ENCODE measurements at places on chromosomes 13 and 19.

DNA sequence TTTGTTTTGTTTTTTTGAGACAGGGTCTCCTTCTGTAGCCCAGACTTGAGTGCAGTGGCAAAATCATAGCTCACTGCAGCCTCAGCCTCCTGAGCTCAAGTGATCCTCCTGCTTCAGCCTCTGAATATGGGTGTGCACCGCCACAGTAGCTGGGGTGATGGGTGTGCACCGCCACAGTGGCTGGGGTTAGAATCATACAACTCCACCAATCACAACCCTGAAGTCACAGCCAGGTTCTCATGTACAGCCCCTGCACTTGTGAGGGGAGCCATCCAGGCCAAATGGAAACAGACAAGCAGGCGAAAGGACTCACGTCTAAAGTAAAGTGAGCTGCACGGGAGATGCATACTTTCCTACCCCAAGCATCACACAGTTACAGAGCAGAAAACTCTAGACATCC, 63.1 kb upstream of the RANBP3 start:
- no peak for DNase-seq

DNA sequence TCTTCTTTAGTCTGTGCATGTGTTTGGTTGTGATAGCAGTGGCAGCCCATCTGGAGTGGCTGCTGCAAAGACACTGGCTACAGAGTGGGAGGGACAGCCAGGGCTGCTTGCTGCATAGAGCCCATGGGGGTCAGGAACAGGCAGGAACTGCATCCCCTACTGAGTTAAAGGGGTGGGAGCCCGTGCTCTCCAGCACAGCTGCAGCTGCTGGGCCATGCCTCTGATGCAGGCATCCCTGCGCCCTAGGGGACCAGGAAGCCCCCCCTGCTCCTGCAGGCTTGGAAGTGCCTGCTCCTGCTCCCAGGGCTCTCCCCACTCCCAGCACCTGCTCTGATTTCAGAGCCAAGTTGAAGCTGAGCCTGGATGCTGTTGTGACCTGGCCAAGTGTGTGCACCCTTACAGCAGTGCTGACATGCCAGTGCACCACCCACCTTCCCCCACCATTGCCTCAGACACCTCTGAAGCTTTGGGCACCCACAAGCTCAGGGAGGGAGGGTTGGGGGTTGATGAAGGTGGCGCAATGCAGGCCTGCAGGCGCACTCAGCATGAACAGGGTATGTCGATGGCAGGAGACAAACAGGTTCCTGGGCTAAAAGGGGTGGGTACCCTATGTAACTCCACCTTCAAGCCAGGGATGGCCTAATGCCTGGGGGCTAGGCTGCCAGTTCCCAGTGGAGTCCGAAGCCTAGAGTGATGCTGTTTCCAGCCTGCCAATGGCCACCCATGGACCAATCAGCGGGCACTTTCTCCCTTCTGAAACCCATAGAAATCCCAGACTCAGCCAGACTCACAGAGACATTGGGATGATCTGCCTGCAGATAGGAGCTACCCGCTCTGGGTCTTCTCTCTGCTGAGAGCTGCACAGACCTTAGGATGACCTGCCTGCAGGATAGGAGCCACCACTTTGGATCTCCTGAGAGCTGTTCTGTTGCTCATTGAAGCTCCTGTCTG, 919.9 kb upstream of the MIR17HG start:
- no peak for DNase-seq

- DNase-seq = no peak
These were observed 92.7 kb downstream of the AKAP11 start for GRCh38 chr13:42364613-42365000.

GRCh38 chr13:105627270-105627669, 908.2 kb downstream of the EFNB2 start:
- no peak for DNase-seq

- no peak for DNase-seq
These were observed 31.2 kb downstream of the ZNF790 start for GRCh38 chr19:36807029-36807428.

DNA sequence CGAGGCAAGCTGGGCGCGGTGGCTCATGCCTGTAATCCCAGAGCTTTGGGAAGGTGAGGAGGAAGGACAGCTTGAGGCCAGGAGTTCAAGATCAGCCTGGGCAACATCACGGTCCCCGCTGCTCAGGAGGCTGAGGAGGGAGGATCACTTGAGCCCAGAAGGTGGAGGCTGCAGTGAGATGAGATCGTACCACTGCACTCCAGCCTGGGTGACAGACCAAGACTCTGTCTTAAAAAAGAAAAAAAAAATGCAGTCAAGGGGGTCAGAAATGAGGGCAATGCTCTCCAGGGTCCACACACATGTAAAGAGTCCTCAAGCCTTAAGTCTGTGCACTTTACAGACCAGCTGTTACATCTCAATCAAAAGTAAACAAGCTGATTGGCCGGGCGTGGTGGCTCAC, 8.5 kb downstream of the R3HDM4 start:
- DNase-seq = no peak

DNA sequence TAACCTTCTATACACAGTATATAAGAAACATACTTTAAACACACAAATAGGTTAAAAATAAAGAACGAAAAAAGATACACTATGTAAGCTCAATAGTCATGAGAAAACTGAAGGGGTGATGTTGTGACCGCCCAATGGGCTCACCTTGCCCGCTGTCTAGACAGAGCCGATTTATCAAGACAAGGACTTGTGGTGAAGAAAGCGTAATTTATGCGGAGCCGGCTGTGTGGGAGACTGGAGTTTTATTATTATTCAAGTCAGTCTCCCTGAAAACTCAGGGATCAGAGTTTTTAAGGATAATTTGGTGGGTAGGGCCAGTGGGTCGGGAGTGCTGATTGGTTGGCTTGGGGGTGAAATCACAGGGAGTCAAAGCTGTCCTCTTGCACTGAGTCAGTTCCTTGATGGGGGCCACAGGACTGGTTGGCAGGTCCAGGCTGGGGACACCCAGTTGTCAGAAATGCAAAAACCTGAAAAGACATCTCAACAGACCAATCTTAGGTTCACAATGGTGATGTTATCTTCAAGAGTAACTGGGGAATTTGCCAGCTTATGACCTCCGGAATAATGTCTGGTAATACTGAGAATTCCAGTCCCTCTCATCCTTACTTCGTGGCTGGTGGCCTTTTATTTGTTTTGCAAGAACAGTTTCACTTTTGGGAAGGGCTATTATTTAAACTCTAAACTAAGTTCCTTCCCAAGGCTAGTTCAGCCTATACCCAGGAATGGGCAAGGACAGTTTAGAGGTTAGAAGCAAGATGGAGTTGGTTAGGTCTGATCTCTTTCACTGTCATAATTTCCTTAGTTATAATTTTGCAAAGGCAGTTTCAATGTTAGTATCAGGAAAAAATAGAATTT, 96.6 kb downstream of the UBL3 start:
- no peak for DNase-seq

- no peak for DNase-seq
These were observed 157.9 kb downstream of the UQCRFS1 start for GRCh38 chr19:29054886-29055675.

- DNase-seq = no peak
These were observed 12.3 kb downstream of the KDELR1 start for GRCh38 chr19:48379058-48379457.

DNA sequence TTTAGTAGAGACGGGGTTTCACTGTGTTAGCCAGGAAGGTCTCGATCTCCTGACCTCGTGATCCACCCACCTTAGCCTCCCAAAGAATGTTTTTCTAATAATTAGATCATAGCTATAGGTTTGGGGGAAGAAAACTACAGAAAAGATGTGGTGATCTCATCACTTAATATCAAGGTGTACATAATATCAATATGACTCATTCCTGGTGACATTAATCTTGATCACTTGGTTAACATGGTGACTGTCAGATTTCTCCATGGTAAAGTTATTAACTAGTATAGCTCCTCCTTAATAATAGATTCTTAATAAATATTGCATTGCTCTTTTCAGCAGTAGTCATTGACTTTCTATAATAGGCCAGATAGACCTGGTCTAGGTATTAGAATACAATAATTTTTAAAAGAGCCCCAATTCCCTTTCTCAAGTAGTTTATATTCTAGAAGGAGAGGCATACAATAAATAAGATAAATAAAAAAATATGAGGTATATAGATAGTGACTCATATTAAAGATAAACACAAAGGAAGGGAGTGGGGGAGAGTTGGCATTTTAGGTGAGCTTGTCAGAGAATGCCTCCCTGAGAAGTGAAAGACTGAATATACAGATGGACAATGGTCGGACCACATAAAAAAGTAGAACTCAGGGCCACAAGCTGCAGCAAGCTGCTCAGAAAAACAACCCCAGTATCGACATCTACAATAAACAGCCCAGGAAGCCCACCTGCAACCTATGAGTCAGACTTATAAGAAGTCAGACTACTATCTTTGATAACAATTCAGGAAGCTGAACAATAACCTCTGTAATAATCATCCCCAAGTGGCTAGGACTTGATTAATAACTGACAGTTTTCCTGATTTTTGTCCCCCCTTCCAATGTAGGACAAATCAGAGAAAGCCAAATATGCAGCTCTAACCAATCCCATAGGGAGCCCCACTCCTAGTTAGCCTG, 210.8 kb downstream of the RFC3 start:
- no peak for DNase-seq

- no peak for DNase-seq
These were observed 19.5 kb downstream of the CPT1C start for GRCh38 chr19:49710372-49710951.

DNA sequence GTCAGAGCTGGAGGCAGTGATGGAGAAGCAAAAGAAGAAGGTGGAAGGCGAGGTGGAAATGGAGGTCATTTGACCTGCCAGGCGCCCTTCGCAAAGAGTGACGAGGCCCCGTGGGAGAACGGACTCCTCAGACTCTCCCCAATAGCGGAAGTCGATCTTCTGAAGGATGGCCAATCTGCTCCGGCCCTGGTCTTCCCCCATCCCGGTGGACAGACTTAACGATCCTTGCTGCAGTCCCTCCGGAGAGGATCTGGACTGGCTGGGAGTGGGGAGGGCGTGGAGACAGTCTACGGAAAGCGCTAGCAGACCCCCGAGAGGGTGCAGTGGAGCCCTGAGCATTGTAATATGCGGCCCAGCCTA, 11.9 kb downstream of the EPS8L1 start:
- no peak for DNase-seq

DNA sequence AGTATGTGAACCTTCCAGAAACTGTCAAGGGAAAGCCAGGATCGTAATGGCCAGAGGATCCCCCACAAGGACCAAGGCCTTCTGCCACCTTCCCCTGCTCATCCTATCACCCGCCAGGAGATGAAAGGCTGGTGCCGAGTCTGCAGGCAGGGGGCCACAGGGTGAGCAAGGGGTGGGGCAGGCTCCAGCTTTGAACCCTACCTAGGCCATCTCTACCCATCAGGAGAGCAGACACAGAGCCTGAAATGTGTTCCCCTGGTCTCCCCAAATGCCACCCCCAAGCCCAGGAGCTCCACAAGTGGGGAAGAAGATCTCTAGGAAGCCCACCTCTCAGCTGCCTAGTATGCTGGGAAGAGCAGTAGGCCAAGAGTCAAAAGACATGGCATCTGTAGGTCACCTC, 95.1 kb downstream of the KCTD15 start:
- DNase-seq = no peak

DNA sequence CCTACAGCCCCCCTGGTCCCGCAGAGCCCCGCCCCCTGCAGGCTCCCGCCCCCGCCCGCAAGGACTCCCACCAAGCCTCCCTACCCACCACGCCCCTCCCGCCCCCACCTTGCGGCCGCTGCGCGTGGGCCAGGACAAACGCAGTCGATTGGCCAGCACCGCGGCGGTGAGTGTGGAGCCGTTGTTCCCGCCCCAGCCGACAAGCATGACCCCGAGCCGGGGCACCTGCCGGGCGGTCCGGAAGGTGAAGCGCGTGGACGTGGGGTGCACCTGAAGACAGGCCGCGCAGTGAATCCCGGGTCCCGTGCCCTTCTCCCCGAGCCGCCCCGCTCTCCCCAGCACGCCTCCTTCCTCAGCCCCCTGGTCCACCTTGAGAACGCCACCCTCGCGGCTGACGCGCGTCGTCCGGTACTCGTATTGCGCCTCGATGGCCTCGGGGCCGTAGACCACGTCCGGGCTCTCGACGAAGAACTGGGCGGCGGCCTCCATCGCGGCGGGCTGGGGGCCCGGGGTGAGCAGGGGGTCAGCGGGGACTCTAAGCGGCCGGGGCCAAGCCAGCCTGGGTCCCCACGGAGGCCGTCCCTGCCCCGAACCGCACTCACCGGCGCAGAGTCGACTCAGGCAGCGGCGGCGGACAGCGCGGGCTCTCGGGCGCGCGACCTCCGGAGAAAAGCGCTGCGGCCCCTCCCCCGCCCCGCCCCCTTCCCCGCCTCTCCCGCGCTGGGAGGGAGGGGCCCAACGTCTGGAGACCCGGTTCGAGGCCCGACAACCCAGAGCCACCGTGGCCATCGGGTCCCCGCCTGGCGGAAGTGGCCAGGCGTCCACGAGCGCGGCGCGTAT, at the start of gene ISYNA1:
Gene ISYNA1 (minus strand): TSS at position 643 of the 840 bp plus-strand sequence. CDS start 154 bp downstream, at position 489.
- no peak for DNase-seq

- DNase-seq = no peak
These were observed 10.9 kb downstream of the MIR17HG start for GRCh38 chr13:91358387-91358782.

DNA sequence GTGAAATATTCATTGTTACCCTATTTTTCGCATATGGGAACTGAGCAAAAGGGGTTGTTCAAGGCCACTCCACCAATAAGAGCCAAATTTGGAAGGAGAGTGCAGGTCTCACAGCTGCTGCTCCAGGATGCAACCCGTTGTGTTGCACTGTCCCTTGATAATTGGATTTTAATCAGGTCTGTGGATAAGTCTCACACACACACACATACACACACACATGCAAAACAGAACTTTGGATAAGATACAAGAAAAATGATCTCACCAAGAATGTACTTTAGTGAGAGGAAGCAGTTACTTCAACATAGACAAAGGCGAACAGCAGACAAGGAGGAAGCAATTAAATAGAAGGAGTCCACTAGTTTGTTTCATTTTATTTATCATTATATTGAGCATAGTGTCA, 127.3 kb upstream of the EDNRB start:
- no peak for DNase-seq
